Stimulated activated effector memory CD8-positive, alpha-beta T cell treated with anti-CD3 and anti-CD28 coated beads, Interleukin-12 subunit alpha, Interleukin-12 subunit beta, amount 100 ng/mL, for 72 hours (primary cell): ENCODE measurements at places on chromosomes 7 and 10.

DNA sequence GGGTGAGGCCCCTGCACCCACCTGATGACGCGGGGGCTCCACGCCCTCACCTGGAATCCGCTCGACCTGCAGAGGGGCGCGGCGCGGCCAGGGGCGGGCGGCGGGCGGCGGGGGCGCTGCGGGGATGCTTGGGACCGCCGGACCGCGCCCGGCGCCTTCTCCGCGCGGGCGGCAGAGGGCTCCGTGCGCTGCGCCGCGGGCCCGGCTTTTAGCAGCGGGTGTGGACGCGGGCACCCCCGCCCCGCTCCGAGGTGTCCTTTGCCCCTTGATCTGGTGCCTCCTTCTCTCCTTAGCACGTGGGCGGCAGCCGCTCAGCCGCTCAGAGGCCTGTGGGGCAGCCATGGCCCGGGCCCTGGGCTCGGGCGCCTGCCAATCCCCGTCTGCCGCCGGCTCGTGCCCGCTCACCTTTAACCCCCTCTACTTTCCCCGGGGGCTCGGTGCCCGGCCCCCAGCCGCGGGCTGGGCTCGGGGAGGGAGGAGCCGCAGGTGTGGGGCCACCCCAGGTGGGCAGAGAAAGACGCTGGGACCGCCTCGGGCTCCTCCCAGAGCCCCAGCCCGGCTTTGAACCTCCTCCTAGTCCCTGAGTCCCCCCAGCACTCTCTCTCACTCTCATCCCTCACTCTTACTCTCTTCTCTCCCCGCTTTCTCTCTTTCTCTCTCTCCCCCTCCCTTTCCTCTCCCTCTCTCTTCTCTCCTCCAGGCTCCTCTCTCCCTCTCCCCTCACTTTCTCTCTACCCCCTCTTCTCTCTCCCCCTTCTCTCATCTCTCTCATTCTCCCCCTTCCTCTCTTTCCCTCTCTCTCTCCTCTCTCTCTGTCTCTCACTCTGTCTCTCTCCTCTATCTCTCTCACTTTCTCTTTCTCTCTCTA is 19.7 kb upstream of the VPS37D start:
- DNase-seq: no peak

- peak; percentile 28 for DNase-seq
These were observed 10.6 kb downstream of the LRIT2 start for GRCh38 chr10:84214612-84215235.

DNA sequence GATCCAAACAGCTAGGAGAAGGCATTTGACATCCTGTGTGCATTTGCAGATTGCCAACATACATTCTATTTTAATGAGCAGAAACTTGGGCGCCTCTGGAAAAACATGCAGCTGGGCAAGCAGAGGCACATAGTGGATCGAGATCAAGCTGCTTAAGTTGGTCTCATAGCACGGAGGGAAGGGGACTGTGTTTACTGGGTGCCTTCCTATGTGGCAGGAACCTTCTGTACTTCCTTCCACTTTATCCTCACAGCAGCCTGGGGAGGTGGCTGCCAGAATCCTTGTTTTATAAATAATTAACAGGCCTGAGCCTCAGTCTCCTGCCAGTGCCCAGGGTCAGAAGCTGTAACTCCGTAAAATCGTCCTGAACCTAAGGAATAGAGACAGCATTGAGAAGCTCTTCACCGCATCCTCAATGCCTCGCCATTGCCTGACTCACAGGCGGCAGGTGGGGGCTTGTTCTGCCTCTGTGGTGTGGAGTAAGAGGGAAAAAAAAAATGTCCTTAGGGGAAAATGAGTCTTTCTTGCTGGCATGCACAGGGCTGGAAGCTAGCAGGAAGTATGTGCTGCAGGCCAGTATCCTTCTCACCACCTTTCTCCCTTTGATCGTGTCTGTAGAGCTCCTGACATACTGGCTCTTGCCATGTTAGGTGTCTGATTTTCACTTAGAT is 6.2 kb downstream of the VWA2 start:
- no peak for DNase-seq

GRCh38 chr7:7739204-7740036 is 21.0 kb upstream of the RPA3 start:
- DNase-seq: no peak

DNA sequence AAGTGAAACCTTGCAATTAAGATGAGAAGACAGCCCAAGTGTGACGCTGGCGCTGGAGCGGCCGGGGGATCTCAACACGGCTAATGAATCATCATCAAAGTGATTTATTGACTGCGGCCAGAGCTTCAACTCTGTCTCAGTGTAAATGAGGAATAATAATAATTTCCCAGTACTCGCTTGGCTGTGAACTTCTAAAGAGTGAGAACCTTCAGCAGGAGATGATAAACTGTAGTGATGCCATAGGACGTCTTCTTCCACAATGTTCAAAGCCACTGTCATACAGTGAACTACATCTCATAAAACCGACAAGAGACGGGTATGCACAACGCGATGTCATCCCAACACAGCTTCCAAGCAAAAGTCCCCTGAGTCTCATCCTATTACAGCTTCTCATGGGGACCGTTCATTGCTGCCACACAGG is 123.6 kb upstream of the NOBOX start:
- no peak for DNase-seq

GRCh38 chr10:68618234-68618633 is 58.1 kb downstream of the TET1 start:
- DNase-seq: no peak

DNA sequence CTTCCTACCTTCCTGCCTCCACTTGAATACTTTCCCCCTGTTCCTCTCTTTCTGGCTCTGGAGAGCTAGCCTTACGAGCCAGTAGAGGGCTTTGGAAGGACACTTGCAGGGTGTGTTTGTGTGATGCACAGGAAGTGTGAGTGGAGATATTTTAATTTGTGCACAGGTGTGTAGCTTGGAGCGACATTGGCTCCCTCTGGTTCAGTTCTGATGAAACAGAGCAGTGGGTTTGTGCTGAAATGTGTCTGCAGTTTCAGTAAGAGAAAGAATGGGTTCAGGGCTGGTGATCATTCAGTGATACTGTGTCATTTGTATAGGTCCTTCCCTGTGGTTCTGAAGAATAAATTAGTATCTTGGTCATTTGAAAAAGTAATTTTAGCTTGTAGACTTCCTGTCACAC is 86.9 kb downstream of the SND1 start:
- no peak for DNase-seq

DNA sequence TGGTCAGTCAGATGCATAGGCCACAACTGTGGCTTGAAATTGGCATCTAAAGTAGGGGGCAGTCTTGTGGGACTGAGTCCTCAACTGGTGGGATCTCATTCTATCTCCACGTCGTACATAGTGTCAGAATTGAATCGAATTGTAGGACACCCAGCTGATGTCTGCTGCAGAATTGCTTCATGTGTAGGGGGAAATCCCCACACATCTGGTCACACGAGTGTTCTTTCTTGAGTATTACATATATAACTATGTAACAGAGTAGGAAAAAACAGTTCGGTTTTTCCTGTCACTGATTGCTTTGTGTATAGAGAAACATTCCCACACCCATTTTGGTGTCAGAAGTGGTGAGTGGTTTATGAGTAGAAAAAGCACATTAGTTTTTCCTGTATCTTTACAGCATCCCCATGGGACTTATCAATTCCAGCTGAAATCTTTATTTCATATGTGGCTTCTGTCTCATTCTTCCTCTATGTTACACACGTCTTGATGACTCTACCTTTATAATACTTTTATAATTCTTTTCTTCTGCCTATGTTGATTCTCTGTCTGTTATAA is 79.4 kb upstream of the PCGF5 start:
- no peak for DNase-seq

GRCh38 chr7:20229646-20230500 is 12.7 kb upstream of the MACC1 start:
- no peak for DNase-seq

DNA sequence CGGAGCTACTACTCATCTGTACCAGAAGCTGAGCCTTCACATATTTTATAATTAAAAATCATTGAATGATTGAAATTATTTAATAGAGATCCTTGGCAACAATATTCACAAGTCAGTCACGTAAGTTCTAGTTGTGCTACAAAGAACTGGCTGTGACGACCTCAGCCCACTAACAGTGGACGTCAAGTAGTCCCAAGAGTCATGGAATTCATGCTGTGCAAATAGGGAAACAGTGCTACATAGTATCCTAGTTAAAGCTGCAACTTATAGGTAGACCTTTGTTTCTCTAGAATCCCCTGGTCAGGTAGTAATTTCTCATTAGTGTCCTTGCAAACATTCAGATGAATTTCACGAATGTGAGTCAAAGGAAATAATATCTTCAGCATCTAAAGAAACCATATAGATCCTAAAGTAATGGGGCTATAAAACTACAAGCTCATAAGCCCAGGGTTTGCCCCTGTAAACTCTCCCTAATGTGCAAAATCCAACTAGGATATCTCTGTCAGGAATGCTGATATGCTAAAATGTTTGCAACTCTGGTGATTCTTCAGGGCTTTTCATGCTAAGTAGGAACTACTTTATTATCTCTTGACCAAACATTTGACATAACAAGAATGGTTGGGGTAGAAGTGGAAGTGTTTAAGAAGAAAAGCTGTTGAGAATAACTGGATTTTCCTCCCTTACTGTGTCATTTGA is 31.2 kb downstream of the CFAP69 start:
- no peak for DNase-seq

DNA sequence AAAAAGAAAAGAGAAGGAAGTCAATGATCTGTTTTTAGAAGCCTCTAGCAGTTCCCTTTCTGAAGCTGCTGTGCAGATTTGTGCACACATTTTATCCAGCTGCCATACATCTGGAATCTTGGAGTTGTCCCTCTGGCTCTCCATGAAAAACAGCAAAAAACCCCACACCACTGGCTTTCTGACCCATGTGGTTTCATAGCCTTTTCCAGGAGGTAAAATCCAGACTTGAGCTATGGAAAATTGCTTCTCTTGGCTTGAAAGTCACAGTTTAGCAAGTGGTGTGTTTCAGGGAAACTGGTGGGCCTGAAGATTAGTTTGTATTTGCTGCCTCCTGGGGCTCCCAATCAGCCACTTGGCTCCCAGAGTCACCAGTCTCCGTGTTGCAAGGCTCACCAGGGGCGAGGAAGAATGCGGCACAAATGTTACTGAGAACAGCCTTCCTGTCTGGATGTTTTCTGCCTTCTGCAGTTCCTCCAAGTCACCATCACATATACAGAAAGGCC is 50.1 kb upstream of the ADRB1 start:
- no peak for DNase-seq

GRCh38 chr10:21427804-21428481 is 97.5 kb downstream of the SKIDA1 start:
- no peak for DNase-seq

- no peak for DNase-seq
These were observed 78.5 kb upstream of the LYZL1 start for GRCh38 chr10:29210266-29210868.

- DNase-seq: no peak
These were observed 7.9 kb downstream of the KIF5B start for GRCh38 chr10:32048282-32048681.

DNA sequence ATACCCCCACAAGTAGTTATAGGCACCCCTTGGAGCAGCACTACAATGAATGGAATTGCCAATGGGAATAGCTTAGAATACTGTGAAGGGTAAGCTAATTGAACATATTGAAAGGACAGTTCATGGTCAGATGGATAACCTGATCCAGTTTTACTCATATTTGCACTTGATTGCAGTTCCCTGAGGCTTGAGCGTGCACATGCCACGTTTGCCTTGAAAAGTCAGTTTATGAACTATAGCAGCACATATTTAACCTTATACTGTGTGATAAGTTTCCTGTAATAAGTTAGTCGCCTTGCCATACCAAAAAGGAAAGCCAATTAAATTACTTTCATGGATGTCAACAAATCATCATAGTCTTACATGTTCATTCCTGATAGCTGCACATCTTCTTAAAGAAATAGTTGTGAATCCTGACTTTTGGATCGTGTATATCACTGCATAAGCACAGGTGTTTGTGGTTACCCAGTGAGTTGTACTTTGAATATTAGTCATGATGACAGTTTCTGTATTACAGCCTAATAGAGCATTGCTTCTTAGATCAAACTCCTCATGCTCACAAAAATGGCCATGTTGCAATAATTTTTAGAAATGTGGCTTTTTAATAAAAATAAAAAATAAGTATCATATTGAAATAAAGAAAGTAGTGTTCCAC is 21.6 kb downstream of the DNTT start:
- no peak for DNase-seq

- DNase-seq: no peak
These were observed 186.2 kb upstream of the LYZL1 start for GRCh38 chr10:29102636-29103035.

DNA sequence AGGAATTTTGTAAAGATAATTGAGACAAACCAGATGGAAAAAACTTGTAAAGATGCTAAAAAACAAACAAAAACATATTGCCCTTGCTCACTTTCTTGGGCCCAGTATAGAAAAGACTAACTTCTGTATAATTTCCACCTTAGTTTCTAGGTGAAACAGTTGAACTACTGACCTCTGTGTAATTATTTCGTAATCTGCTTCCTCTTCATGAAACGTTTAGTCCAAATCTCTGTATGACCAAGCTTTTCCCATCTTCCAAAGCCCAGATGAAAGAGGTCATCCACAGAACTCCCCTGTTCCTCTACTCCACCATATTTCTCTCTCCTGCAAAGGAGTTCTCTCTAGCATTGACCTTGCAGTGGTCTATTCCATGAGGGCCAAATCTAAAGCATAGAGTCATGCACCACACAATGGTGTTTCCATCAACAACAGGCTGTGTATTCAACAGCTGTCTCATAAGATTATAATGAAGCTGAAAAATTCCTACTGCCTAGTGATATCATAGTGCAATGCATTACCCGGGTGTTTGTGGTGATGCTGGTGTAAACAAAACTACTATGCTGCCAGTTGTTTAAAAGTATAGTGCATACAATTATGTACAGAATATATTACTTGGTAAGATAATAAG is 647.6 kb downstream of the TNS3 start:
- no peak for DNase-seq

DNA sequence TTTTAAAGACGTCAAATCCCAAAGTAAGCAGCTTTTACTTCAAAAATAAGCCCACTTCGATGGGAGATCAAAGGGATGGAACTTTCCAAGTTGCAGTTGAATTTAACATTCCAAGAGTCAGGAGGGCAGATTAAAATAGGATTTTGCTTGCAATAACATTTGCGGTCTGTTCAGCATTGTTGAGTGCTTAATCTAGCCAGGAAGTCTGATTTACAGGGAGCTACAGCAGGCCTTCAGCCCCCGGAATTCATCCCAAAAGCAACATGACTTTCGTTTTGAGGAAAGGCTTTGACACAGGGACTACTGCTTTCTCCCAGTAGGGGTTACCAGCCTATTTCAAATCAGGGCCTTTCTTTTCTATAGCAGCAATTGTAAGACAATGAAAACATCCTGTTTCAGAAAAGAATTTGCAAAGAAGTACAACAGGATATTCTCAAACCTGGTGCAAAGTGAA is 279.6 kb upstream of the PITRM1 start:
- DNase-seq: no peak
